ENCODE measurements at places on chromosomes 1 and 21.

DNA sequence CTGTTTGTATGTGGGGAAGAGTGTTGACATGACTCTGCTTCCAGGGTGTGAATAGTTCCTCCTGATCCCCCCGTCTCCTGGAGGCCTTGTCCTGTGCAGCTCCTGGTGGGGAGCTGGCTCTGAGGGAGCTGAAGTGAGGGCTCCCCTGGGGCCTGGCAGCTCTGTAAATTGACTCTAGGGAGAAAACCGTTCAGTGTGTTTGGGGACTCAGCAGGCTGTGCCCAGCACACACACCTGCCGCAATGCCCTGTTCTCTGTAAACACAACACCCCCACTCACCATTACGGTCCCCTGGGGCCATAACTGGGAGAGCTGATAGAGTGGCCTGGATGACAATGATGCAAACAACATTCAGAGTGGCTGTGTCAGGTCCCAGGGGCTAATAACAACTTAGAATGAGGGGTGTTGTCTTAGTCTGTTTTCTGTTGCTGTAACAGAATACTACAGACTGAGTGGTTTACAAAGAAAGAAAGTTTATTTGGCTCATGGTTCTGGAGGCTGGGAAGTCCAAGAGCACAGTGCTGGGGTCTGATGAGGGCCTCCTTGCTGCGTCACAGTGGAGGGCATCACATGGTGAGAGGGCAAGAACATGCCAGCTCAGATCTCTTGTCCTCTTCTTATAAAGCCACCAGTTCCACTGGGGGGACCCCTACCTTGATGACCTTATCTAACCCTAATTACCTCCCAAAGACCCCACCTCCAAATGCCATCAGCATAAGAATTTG lies 15.3 kb downstream of the ADORA1 start:
- peak; percentile 84 for DNase-seq

DNA sequence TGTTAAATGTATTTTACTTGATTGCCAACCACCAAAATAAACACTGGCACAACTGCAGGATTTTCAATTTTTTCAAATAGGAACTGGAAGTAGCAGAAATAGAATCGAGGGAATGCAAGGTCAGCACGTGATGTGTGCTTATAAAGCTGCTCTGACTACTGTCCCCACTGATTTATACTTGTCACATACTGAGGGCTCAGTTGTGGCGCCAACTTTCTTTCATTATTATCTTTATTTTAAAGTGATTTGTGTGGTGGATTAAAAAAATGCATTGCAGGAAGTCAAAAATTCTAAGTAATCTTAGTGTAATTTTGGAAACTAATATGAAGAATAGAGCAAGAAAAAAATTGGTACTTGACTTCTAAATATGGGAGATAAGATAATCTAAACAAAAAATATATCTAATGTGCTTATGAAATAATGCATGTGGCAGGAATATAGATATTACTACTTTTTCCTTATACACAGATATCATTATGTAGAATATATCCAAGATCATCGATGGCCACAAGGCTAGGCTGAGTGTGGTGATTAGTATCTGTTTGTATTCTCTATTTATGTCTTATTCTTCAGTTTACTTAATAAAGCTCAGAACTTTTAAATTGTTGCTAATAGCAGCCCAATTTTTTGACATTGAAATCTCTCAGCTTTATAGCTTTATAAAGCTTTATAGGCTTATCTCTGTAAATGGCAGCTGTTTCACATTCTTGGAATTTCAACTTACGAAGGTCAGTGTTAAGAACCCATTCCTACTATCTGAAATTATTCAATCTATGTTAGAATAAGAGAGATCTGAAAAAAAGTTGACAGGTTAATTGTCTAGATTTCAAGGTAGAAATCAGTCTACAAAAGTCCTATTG lies 404.5 kb upstream of the ADAMTS5 start:
- DNase-seq: no peak

GRCh38 chr1:117611894-117612483 lies 6.1 kb downstream of the TENT5C start:
- no peak for DNase-seq

- no peak for DNase-seq
Measured at GRCh38 chr1:40986328-40986783, 6.9 kb downstream of the CTPS1 start.

DNA sequence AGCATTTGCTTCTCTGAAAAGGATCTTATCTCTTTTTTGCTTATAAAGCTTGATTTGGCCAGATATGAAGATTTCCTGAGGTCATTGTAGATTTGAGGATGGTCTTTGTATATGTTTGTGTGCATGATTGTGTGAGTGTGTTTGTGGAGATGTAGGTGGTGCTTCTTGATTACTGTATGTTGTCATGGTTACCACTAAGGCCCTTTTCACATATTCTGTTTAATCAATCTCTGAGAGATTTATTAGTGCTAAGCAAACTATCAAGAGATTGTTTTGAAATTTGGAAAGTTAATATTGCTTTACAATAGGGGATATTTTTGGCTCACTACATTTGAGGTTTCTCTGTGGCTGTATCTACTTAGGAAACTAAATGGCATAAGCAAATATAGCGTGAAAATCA lies 191.7 kb downstream of the S1PR1 start:
- DNase-seq: no peak

- no peak for DNase-seq
Measured at GRCh38 chr21:37891972-37892371, 24.3 kb downstream of the KCNJ6 start.

DNA sequence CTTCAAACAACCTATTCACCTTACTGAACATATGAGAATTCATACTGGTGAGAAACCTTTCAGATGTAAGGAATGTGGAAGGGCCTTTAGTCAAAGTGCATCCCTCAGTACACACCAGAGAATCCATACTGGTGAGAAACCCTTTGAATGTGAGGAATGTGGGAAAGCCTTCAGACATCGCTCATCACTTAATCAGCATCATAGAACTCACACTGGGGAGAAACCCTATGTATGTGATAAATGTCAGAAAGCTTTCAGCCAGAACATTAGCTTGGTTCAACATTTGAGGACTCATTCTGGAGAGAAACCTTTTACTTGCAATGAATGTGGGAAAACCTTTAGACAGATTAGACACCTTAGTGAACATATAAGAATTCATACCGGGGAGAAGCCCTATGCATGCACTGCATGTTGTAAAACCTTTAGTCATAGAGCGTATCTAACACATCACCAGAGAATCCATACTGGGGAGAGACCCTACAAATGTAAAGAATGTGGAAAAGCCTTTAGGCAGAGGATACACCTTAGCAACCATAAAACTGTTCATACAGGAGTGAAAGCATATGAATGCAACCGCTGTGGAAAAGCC lies 13.2 kb upstream of the EXO5 start:
- DNase-seq: no peak

DNA sequence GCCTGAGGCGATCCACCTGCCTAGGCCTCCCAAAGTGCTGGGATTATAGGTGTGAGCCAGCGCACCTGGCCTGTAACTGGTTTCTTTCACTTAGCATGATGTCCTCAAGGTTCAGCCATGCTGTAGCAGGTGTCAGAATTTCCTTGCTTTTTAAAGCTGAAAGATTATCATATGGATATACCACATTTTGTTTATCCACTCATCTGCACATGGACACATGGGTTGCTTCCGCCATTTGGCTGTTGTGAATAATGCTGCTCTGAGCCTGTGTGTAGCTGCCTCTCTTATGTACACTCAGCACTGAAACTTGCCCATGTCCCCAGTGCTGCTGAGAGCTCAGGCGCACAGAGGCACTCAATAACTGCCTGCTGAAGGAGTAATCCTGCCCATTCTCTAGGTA lies 11.8 kb downstream of the CSMD2 start:
- no peak for DNase-seq

- DNase-seq: no peak
Measured at GRCh38 chr1:211126622-211127021, 7.3 kb downstream of the KCNH1 start.

GRCh38 chr1:43536864-43537358 lies 6.2 kb downstream of the PTPRF start:
- DNase-seq: no peak

- DNase-seq: no peak
Measured at GRCh38 chr1:107879346-107879745, 85.6 kb downstream of the VAV3 start.

DNA sequence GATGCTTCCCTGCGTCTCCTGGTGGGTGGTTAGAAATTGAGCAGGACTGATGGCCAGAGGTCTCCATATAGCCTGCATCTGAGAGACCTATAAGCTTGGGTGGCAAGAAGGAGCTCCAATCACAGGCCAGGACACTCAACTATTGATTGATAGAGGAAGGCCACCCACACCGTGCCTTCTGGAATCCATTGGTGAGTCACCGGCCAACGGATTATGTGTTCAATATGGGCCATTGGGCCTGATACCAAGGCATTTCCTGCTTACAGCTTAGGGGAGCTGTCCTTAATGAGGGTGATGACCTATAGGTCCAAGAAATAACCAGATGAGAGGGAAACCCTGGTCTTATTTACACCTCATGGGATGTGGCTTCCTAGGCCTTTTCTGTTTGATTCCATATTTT lies 115.1 kb downstream of the PLPP3 start:
- DNase-seq: no peak

- DNase-seq: no peak
Measured at GRCh38 chr1:86324130-86324822, 71.8 kb downstream of the ODF2L start.

GRCh38 chr1:243791586-243792267 lies 58.3 kb downstream of the AKT3 start:
- DNase-seq: no peak

DNA sequence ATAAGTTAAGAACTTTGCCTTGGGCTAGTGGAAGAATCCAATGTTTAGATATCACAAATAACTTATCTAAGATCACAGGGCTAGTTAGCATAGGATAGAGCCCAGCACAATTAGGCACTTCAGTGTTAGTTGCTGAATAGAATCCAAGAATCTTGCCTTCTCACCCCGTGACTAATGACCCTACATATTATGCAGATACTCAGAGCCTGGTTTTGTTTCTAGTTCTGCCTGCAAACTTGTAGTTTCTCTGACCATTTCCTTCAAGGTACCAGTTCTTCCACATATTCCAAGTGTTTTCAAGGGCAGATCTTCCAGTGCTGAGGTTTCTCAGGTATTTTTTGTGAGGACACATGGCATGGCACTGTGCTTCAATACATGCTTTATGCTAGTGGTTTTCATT lies 239.3 kb downstream of the KCNK2 start:
- no peak for DNase-seq

GRCh38 chr1:145868232-145868631 lies 9.4 kb upstream of the PIAS3 start:
- no peak for DNase-seq

DNA sequence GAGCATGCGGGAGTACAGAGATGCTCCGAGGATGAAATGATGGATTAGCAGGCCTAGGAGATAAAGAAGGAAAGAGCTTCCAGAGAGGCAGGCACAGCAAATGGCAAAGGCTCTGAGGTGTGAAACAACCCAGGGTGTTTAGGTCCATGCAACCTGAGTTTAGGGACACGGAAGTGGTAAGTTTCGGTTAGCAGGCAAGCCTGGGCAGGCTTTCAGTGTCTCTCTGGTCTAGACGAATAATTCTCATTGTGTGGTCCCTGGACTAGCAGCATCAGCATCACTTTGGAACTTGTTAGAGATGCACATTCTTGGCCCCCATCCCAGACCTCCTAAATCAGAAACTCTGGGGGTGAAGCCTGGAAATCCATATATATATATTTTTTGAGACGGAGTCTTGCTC lies 18.6 kb downstream of the NKAIN1 start:
- no peak for DNase-seq

DNA sequence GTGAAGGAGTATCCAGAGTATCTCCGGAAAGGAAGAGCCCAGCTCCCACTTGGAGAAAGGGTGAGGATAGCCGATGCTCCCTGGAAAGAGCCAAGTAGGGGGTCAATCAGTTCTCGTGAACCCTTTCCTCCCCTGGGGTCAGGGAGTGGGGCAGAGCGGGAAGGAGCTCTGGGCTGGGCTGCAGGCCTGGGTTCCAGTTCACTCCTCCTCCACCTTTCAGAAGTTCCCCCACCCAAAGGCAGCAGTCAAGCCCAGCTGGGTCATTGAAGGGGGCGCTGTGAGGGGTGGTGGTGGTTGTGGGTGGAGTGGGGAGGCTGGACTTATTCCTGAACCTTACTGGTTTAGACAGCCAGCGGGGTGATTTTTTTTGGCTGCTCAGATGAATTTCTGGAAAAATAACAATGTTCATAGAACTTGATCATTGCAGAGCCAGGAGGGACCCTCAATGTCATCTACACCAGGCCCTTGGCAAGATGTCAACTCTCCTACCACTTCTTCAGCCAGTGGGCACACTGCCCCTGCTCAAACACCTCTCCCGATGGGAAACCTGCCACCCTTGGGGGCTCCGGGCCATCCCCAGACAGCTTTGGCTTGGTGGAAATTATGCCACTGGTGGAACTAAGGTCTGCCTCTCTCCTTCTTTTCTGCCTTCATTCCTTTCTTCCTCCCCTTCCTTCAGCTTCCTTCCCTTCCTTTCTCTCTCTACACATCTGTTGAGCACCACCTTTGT lies 235.8 kb downstream of the TRABD2B start:
- DNase-seq: no peak

DNA sequence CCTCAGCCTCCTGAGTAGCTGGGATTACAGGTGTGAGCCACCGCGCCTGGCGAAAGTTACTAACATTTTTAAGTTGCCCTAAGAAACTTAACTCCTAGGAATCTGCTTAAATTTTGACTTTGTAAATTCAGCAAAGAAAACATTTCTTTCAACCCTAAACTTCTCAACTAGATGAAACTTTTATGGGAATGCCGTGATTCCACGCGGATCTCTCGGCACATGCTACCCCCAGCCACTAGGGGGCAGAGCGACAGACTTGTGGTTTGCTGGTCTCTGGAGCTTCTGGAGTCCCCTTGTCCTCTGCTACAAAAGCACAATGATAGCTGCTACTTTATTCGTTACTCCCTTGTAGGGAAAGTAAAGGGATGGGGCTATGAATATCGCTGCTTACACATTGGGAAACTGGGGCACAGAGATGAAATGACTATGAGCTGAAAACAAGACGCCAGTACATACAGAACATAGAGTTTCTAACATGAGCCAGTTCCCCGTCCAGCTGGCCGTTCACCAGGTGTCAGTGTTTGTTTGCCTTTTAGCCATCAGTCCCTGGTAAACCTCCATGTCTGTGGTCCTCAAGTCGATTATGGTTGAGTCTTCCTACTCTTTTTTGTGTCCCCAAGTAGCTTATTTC lies 114.7 kb downstream of the PBX1 start:
- peak; percentile 67 for DNase-seq

DNA sequence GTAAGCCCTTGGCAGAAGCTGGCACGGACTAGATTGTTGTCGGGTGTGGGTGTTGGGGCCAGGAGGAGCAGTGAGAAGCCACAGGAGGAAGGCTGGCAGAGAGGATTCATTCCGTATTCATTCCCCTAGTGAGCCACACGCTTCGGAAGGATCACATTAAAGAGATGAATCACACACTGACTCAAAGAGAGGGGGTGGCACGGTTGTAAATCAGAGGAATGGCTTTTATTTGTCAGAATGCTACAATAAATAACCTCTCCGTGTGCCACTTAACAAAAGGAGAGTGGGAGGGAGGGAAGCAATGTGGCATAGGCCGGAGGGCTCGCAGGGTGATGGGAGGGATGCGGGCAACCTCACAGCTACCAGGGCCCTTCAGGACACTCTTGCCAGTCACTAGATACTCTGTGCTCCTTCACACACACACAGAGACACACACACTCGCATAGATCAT lies 135.5 kb downstream of the HIVEP3 start:
- DNase-seq: no peak

- no peak for DNase-seq
Measured at GRCh38 chr21:28688381-28688780, 304.3 kb downstream of the LTN1 start.

GRCh38 chr1:214833178-214833756 lies 230.3 kb downstream of the CENPF start:
- DNase-seq: no peak
